Endothelial cell (in vitro differentiated cells): ENCODE measurements at places on chromosomes 5 and 9. TPM values are rescaled to one million over a fixed set of nuclear protein-coding genes. Genes with fewer than 3 reads are reported as not detected.

ZFP37 gene
- total RNA-seq = 4.2 TPM

GNA14 gene
- total RNA-seq = 10.6 TPM

CAPSL gene
- not detected for total RNA-seq

OSMR gene
- total RNA-seq = 17.4 TPM

FBN2 gene
- 106 TPM for total RNA-seq

MYMK gene
- total RNA-seq = not detected

DNAH5 gene
- total RNA-seq = 0.80 TPM

PPWD1 gene
- total RNA-seq = 44.9 TPM

TRAF1 gene
- total RNA-seq = 1.4 TPM

PNPLA7 gene
- 3.9 TPM for total RNA-seq

GRCh38 chr9:121840838-121841760 lies 189.7 kb downstream of the DAB2IP start:
- no peak for DNase-seq

DNA sequence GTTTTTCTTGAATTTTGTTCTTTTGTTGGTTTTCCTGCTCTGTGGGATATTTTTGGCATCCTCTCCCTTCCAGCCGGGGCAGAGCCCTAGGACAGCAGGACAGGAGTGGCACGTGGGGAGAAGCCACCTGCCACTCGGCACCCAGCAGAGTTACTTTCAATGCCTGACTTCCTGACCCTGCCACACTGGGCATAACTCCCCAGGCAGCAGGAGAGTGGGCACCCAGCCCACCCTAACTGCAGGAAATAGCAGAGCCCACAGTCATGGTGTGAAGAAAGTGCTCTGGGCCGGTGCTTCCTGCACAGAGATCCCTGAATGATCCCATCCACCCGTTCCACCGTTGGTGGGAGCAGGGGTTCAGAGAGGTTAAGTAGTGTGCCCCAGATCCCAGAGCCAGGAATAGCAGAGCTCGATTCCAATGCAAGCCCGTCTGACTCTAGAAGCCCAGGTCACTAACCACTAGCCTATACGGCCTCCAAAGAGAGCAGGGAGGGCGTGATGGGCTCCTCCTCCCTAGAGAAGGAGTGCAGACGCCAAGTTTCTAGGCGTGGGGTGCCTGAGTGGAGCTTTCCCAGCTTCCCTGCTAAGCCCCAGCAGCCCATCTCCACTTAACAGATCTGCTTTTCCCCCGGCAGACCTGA lies 8.1 kb upstream of the NUP214 start:
- DNase-seq = no peak

DNA sequence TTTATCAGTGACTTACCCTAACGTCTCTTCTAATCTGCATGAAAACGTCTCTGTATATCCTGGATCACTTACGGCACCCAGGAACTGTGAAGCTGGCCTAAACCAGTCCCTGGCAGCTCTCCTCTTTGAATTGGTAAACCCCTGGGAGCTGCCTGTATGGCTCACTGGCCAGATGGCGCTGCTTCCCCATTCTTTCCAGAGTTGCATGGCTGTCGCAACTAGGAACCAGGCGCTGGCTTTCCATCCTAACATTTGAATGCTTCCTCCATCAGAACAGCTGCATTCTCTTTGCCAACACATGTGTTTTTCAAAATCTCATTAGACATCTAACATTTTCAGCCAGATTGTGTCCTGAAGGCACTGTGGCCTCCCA lies 8.0 kb upstream of the PCA3 start:
- DNase-seq = peak; percentile 16

DNA sequence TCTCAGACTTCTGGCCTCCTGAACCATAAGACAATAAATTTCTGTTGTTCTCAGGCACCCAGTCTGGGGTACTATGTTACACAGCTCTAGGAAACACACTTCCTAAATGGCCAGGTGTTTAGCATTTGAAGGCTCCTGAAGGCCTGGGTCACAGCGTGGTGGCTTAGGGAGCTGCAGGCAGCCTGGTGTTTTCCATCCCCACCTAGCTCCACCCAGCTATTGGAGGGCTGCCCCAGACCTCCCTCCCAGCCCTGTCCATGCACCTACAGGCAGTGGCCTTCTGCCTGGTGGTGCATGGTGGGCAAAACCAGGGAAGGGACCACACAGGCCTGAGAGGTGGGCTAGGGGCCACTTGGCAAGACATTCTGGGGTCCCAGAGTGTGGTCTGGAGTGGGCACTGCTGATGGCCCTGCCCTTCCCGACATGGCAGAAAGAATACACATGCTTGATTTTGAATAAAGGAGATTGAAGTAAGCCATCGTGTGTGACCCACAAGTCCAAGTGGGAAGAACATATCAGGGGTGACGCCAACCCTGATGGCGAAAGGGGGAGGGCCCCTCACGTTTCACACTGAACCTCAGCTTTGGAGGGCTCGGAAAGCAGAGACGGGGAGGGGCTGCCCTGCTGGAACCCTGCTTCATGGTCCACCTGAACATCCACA lies 1.3 kb upstream of the SUSD3 start:
- DNase-seq = no peak

DNA sequence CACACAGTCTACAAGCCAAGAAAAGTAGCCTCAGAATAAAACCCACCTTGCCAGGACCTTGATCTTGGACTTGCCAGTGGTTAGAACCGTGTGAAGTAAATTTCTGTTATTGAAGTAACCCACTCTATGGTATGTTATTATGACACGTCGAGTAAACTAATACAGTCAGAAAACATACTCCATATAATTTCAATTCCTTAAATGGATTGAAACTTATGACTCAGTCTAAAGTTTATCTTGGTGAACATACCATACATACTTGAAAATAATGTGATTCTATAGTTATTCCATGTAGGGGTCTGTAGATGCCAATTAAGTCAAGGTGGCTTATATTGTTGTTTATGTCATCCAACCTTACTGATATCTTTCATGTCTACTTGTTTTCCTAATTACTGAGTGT lies 950.7 kb downstream of the TLE4 start:
- DNase-seq = no peak

DNA sequence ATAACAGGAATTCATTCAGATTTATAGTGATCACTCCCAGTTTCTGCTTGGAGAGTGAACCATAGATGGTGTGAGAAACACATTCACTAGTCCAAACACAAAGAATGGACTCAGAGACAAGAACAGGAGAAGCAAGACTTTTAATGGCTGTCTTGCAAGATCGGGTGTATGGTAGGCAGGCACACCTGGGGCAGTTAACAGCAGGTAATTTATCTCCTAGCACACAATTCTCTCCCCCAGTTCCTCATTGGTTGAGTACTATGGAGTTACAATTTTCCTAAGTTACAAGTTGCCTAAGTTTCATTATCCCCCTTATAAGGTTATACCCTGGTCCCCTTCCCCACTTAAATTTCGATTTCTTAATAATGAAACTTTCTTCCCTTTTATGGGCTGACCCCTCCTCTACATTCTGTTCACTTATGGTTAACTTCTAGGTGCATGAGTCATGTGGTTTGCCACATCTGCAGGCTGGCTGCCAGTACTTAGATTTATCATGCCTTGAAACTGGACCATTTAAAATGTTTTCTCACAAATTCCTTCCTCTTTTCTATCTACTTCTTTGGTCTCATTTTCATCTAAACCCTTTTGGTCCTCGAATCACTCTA lies 623.3 kb downstream of the HINT1 start:
- no peak for DNase-seq

- DNase-seq = no peak
These were observed 35.0 kb downstream of the ADAMTS6 start for GRCh38 chr5:65446682-65447081.

DNA sequence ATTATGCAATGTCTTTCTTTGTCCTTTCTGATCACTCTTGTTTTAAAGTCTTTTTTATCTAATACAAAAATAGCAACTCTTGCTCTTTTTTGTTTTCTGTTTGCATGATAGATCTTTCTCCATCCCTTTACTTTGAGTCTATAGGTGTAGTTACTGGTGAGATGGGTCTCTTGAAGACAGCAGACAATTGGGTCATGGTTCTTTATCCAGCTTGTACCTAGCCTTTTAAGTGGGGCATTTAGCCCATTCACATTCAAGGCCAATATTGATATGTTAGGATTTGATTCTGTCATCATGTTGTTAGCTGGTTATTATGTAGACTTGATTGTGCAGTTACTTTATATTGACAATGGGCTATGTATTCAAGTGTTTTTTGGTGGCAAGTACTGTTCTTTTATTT lies 245.9 kb upstream of the TARS1 start:
- DNase-seq = no peak

DNA sequence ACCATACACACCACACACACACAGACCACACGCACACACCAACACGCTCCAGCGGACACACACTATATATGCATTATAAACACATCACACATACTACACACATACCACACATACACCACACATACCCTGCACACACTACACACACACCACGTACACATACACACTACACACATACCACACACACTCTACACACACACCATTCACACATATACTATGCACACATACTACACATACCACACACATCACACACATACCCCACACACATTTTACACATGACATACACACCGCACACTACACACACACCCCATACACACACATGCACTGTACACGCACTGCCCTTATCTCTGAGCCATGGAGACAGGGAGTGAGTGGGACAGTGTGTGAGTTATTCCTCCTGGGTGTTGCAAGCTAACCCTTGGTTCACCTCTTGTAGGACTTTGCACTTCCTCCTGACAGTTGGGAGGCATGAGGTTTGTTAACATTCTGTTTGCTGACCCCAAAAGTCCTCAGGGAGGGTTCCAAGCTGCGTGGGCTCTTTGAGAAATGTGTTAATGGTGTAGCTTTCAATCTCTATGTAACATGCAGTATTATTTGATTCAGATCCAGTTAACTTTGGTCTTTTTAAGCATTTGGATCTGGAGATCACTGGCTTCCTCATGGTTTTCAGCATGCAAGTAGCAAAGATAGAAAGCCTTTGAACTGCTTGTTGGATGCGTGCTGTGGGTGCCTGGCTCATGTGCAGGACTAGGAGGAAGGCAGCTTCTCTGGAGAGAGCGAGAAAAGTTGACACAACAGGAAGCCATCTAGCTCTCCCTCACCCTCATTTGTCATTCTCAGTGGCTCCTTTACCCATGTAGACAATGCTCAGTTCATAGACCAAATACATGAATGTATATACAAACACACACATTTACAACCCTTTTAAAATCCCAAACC lies 13.7 kb downstream of the IL31RA start:
- no peak for DNase-seq

DNA sequence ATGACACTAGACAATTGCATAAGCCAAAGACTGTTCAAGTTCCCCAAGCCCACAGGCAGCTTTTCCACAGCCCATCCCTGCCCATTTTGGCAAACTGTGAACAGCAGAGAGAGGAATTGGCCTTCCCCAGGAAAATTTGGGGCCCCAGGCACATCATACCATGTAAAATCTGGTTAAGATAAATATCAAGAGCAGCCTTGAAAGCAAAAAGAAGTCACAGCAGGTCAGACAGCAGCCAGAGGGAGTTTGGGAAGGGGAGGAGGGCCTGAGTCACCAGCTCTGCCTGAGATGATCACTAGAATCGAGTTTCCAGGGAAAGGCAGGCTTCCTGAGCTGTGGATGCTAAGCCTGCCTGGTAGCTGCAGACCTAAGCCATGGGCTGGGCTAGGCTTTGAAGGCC lies 179.2 kb downstream of the RFK start:
- no peak for DNase-seq

- no peak for DNase-seq
These were observed 217.1 kb downstream of the PIK3R1 start for GRCh38 chr5:68432682-68433081.

DNA sequence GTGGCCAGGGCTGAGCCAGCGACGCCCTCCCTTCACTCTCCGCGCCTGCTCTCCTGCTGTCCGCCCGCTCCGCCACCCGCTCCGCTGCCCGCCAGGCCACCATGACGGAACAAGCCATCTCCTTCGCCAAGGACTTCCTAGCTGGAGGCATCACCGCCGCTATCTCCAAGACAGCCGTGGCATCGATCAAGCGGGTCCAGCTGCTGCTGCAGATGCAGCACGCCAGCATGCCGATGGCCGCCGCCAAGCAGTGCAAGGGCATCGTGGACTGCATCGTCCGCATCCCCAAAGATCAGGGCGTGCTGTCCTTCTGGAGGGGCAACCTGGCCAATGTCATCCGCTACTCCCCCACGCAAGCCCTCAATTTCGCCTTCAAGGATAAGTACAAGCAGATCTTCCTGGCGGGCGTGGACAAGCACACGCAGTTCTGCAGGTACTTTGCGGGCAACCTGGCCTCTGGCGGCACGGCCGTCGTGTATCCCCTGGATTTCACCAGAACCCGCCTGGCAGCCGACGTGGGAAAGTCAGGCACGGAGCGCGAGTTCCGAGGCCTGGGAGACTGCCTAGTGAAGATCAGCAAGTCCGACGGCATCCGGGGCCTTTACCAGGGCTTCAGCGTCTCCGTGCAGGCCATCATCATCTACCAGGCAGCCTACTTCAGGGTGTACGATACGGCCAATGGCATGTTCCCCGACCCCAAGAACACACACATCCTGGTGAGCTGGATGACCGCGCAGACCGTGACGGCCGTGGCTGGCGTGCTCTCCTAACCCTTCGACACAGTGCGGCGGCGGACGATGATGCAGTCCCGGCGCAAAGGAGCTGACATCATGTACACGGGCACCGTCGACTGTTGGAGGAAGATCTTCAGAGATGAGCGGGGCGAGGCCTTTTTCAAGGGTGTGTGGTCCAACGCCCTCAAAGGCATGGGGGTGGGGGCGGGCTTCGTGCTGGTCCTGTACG lies 1130.4 kb upstream of the ACO1 start:
- DNase-seq = no peak

DNA sequence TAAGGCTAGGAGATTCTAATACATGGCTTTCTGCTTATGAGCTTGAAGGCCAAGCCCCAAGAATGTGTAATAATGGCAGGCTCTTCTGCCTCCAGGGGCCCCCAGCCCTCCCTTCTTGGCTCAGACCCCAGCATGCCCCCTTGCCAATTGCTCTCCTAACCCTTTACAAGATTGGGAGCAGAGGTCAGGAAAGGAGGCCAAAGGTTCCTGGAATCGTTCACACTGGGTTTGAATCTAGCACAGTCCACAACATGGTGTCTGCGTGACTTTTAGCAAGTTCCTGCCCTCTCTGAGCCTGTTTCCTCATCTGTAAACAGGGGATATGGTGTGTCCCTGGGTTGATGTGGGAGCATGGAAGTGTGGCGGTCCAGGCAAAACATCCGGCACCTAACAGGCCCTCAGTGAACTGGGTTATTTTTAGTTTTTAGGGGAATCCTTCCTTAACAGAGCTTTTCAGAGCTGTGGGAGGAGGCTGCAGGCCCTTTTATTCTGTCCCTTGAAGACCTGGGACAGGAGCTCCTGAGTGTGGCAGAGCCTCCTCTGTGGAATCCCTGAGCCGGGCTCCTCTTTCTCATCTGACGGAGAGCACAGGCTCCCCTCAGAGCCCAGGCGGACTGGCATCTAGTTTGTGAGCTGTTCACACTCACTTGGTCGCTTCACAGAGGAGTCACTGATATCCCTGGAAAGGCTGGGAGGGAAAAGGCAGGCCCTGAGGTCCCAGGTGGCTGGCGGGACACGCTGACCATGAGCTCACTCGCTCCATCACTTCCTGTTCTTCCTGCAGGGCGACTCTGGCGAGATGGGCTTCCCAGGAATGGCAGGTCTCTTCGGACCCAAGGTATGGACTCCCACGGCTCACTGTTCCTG lies 23.4 kb upstream of the ORM1 start:
- no peak for DNase-seq
